ENCODE measurements at places on chromosomes 1 and 21.

DNA sequence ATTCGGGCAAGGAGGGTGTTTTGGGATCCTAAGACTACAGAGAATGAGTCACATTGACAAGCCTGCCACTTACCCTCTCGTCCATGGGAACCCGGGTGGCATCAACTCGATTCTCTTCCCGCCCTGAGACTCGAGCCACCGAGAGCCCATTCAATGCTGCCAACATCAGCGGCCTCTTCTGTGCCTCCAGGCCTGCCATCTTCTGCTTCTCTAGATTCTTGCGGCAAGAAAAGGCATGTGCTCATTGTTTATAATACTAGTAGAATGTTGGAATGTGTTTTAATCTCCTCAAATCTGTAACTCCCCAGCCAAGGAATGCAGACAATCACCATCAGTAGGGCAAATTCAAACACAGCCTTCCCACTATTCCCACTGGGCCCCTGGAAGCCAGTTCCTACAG lies 96.9 kb downstream of the SMYD2 start:
- DNase-seq, result no peak

- DNase-seq, result no peak
These were observed 118.4 kb downstream of the CRYAA start for GRCh38 chr21:43287111-43287760.

DNA sequence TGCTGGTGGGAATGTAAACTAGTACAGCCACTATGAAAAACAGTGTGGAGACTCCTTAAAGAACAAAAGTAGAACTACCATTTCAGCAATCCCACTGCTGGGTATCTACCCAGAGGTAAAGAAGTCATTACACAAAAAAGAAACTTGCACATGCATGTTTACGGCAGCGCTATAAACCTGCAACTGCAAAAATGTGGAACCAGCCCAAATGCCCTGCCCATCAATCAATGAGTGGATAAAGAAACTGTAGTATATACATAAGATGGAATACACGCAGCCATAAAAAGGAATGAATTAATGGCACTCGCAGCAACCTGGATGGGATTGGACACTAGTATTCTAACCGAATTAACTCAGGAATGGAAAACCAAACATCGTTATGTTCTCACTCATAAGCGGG lies 51.0 kb downstream of the ZSWIM5 start:
- no peak for DNase-seq

GRCh38 chr1:223175633-223176032 lies 32.6 kb upstream of the TLR5 start:
- no peak for DNase-seq

Data from CD4-positive, alpha-beta T cell treated with Interleukin-4 for 4 hours (primary cell).